ENCODE measurements at places on chromosomes 6 and 20.

DNA sequence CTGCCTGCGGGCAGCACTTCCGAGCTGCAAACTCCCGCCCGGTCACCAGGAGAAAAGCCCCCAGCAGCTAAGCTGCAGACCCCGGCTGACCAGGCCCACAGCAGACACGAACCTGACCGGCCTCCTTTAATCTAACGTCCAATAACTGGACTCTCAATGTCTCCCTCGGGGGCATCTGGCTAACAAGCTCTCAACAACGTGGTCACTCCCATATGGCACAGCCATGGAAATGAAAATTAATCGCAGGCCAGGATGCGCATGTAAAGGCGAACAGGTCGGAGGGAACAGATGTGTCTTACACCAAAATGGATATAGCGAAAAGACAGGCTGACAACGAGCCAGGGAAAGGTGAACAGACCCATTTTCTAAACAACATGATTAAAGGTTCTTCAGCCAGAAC is 44.4 kb upstream of the SMOC2 start:
- DNase-seq = no peak

DNA sequence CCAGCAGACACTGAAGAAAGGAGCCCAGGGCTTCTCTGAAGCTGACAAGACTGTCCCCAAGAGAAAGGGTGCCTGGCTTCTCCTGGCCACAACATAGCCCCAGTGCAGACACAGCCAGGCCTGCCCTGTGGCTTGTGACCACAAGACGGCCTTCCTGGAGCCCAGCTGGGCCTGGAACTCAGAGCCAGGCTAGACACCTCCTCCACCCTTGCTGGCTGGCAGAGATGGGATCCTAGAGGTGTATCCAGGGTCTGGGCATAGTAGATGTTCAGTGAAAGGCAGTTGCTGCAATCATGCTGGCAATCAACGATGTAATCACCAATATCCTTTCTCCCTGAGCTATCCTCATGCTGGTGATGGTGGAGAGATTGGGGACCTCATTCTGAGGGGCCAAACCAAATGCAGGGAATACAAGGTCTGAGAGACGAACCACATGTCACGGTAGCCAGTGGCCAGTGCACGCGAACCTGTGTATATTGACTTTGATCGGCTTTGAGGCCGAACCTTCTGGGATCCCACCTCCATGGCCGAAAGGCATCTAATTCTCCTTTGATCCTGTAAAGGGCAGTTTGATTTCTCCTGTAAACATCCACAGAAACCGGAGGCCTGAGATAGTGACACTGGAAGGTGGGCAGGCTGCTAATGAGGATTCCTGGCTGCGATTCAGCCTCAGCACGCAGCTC is 115.2 kb downstream of the PSMB1 start:
- DNase-seq = no peak

- no peak for DNase-seq
Measured at GRCh38 chr6:29764422-29765196, 41.4 kb downstream of the HLA-F start.

- DNase-seq = no peak
Measured at GRCh38 chr20:34941226-34941625, 14.4 kb downstream of the GSS start.

- no peak for DNase-seq
Measured at GRCh38 chr6:66568271-66568670, 861.2 kb upstream of the EYS start.

- no peak for DNase-seq
Measured at GRCh38 chr20:44309763-44310663, 989 bp downstream of the FITM2 start.

DNA sequence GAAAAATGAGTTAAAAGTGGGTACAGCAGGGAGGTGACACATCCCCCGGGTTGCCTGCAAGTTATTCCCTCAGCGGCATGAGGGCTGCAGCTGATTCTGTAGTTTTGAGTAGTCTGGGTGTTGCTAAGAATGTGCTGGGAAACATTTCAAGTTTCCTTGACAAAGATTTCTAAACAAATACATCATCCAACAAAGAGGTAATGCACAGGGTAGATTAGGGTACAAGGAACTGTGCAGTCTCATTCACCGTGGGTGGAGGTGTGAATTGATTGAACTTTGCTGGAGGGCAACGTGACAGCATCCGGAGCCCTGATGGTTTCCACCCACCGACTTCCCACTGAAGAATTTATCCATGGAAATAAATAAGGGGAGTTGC is 21.8 kb downstream of the CASS4 start:
- no peak for DNase-seq

DNA sequence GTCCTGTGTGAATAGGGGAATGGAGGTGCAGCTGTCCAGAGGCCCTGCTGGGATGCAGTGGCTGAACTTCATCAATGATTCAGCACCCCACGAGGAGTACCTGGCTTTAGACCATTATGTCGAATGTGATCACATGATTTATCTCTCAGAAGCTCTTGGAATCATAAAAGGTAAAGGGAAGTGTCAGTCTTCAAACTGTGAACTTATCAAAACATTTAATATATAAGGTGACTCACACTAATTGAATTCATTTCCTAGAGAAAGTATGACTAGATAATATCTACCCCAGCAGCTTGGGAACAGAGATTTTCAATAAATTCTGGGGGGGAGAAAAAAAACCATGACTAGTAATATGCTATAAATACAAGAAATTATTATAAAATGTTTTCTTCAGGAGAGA is 29.5 kb downstream of the ALDH8A1 start:
- DNase-seq = no peak

- no peak for DNase-seq
Measured at GRCh38 chr6:93550551-93551276, 131.4 kb upstream of the EPHA7 start.

GRCh38 chr20:62030834-62031434 is 34.7 kb downstream of the TAF4 start:
- no peak for DNase-seq

GRCh38 chr6:135823851-135824250 is 27.6 kb upstream of the PDE7B start:
- DNase-seq = no peak

- DNase-seq = no peak
Measured at GRCh38 chr20:46332373-46333160, 24.3 kb upstream of the CDH22 start.

GRCh38 chr6:105344881-105345370 is 58.0 kb downstream of the PREP start:
- no peak for DNase-seq

DNA sequence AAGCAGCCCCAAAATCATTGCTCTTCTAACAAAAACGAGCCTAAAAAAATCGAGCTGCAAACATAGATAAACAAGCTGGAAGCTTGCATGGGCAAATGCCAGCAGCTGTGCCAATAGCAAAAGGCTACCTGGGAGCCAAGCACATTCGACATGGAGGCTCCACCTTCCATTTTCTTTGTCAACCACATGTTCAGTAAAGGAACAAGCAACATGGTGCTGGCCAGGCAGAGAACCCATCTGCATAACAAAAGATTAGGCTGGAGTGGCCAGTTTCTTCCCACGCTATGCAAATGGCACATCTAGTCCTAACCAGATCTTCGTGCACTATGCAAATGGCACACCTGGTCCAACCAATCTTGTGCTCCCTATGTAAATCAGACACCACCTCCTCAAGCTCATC is 110.5 kb downstream of the KIF16B start:
- DNase-seq = no peak

- no peak for DNase-seq
Measured at GRCh38 chr20:24853916-24854315, 95.2 kb upstream of the CST7 start.

DNA sequence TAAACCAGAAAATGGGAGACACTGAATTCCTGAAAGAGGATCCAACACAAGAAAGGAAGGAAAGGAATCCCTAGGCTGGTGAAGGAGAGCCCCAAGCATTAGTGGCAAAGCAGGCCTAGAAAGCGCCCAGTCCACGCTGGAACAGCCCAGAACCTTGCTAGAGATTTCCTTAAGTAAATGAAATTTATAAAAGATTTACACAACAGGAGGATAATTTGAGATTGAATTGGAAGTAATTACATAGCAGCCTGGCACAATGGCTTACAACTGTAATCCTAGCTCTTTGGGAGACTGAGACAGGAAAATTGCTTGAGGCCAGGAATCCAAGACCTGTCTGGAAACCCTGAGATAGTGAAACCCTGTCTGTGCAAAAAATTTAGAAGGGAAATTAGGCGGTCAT is 26.8 kb upstream of the C20orf144 start:
- DNase-seq = no peak

GRCh38 chr6:155341130-155341828 is 27.0 kb upstream of the TFB1M start:
- DNase-seq = no peak

DNA sequence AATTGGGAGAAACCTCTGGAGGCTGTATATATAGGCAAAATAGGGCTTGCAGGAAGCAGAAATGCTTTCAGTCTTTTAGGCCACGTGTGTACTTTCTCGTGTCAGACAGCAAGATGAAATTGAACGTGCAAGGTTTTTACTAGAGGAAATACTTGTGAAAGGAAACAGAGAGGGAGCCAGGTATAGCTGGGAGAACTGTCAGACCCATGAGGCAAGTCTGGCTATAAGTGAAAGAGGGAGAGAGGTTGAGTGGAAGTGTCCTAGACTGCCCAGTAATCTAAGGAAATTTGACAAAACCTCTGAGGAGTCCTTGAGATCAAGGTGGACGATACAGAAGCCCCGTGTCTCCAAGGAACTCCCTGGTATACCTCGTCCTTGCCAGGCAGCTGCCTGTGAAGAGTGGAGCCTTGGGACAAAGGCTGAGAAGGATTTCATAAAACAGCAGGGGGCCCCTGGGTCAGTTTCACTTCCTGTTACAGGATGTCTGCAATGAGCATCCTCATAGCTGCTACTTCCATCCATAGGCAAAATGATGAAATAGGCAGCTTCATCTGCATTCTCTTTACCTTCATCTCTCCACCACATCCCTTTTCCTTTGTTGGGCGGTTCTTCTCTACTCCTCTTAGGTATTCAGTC is 114.4 kb upstream of the MAP3K7 start:
- DNase-seq = no peak

DNA sequence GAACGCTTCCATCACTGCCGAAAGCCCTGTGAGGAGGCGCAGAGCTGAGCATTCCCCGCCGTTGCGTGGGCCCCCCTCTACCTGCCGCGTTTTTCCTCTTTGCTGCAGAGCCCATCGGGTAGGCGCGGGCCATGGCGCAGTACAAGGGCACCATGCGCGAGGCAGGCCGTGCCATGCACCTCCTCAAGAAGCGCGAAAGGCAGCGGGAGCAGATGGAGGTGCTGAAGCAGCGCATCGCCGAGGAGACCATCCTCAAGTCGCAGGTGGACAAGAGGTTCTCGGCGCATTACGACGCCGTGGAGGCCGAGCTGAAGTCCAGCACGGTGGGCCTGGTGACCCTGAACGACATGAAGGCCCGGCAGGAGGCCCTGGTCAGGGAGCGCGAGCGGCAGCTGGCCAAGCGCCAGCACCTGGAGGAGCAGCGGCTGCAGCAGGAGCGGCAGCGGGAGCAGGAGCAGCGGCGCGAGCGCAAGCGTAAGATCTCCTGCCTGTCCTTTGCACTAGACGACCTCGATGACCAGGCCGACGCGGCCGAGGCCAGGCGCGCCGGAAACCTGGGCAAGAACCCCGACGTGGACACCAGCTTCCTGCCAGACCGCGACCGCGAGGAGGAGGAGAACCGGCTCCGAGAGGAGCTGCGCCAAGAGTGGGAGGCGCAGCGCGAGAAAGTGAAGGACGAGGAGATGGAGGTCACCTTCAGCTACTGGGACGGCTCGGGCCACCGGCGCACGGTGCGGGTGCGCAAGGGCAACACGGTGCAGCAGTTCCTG is 693 bp downstream of the FAM50B start:
- DNase-seq = no peak

DNA sequence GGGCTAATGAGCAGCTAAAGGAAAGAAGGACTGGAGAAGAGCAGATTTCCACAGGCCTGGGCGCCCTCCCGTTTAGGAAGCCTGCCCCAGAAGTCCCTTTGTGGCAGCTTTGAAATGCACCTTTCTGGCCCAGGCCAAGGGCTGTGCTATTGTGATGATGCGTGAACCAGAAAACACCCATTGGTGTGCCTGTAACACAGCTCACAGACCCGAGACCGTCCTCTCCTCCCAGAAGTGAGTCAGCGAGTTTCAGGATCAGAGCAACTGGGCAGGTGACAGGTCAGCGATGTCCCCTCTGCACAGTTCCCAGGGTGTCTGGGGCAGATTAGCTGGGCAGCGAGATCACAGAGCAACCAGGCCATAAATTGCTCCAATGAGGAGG is 71.9 kb upstream of the SULF2 start:
- no peak for DNase-seq

DNA sequence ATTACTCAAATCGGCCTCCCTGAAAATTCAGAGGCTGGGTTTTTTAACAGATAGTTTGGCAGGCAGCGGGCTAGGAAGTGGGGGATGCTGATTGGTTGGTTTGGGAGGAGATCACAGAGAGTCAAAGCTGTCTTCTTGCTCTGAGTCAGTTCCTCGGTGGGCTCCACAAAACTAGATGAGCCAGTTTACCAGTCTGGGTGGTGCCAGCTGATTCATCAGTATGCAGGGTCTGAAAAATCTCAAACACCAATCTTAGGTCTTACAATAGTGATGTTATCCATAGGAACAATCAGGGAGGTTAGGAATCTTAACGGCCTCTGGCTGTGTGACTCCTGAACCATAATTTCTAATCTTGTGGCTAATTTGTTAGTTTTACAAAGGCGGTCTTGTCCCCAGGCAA is 190.7 kb downstream of the C6orf118 start:
- no peak for DNase-seq

GRCh38 chr6:108592371-108593337 is 31.9 kb downstream of the FOXO3 start:
- peak; percentile 12 for DNase-seq

DNA sequence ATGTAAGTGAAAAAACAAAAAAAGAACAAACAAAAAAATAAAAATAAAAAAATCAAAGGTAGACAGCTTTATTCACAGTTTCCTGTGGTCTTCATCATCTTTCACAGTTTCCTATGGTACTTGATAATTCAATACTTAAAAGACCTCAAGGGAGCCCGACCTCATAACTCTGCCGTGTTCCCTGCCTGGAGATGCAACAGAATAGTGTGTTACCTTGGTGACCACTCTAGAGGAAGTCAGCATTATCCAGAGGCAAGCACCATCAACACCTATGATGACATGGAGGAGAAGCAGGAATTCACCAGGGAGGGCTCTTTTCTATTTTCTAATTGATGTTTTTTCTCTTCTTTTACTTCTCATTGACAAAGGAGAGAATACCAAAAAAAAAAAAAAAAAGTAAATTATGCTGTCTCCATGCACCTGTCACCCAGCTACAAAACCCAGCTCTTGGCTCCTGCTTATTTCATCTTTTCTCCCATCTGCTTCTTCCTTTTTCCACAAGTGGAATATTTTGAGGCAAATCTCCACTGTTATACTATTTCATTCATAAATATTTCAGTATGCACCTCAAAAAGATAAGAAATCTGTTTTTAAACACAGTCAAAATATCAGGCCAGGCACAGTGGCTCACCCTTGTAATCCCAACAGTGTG is 95.8 kb upstream of the STXBP5 start:
- no peak for DNase-seq

All from stimulated activated CD8-positive, alpha-beta memory T cell treated with anti-CD3 and anti-CD28 coated beads, Interleukin-2, amount 100 ng/mL, for 1 hour (primary cell).